ENCODE measurements at places on chromosomes 3 and 15. TPM values are rescaled to one million over a fixed set of nuclear protein-coding genes. Genes with fewer than 3 reads are reported as not detected.

GRCh38 chr3:194588236-194588635, 45.0 kb downstream of the TMEM44 start:
- DNase-seq = no peak

Gene BLM
- 11.8 TPM for total RNA-seq

DNA sequence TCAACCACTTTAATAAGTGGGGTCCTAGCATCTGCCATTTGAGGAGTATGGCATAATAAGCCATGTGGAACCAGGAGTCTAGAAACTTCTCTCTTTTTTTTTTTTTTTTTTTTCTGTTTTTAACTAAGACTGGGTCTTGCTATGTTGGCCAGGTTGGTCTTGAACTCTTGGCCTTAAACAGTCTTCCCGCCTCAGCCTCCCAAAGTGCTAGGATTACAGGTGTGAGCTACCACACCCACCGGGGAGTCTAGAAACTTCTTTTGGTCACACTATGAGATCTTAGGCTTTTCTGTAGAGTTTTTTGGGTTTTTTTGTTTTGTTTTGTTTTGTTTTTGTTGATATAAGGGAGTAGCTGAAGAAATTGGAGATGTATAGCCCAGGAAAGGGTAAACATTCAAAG, 52.9 kb downstream of the ZBTB38 start:
- no peak for DNase-seq

Gene CD96
- total RNA-seq = not detected

- no peak for DNase-seq
Measured at GRCh38 chr3:56688191-56688590, 5.1 kb upstream of the TASOR start.

DNA sequence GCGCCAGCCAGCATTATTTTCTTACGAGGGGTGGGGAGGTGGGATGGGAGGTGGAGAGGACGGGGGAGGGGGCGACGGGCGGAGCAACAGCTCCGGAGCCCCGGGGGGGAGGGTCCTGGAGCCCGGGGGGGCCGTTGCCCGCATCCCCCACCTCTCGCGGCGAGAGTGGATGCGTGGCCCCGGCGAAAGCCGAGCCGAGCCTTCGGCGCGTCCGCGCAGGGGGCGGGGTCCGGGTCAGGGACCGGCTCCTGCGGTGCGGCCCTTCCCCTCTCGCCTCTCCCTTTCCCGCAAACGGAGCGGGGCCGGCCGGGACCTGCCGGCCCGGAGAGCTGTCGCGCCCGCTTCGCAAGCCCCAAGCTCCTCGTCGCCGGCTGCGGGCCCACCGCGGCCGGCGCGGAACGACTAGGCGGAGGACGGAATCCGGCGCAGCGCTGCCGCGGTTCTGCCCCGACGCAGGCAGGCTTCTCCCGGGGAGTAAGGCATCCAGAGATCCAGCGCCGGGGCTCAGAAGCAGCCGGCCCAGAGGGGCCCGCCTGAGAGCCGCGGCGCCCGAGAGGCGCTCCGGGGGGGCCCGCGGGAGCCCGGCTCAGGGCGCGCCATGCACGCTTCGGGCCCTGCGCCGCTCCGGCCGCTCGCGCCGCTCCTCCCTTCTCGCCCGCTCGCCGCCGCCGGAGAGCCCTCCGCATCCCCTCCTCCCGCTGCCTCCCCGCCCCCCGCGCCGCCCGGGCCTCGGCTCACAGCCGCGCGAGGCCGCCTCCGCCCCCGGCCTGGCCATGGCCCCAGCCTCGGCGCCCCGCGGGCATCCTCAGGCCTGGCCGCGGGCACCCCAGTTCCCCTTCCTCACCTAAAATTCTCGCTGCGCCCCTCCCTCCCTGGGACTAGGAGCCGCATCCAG, 459 bp upstream of the ADCY5 start:
- no peak for DNase-seq

Gene MKRN3
- total RNA-seq = 0.23 TPM

GRCh38 chr15:79943820-79944219, 27.2 kb downstream of the BCL2A1 start:
- no peak for DNase-seq

Gene AADACL2
- total RNA-seq = not detected

Gene MEGF11
- 0.51 TPM for total RNA-seq

- DNase-seq = peak; percentile 43
Measured at GRCh38 chr3:151047636-151048035, 37.8 kb upstream of the MED12L start.

GRCh38 chr15:48622237-48622636, 23.3 kb downstream of the FBN1 start:
- DNase-seq = no peak

DNA sequence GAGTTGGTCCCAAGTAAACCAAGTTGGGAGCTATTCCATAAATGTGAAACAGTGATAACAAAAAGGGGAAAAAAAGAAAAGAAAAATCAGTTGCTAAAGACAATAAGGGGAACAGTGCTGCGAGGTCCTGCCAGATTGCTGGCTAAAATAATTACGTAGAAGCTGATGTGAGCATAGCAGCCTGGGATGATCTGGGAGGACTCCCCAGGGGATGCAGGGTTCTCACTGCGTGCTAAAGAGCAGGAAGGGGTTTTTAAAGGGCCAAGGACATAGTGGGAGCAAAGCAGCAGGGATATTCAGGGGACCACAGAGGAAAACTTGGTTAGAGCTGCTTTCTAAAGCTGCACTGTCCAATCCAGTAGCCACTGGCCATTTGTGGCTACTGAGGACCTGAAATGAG, 133.0 kb upstream of the UMPS start:
- DNase-seq = no peak

- DNase-seq = no peak
Measured at GRCh38 chr3:113287111-113287802, 75.9 kb downstream of the BOC start.

DNA sequence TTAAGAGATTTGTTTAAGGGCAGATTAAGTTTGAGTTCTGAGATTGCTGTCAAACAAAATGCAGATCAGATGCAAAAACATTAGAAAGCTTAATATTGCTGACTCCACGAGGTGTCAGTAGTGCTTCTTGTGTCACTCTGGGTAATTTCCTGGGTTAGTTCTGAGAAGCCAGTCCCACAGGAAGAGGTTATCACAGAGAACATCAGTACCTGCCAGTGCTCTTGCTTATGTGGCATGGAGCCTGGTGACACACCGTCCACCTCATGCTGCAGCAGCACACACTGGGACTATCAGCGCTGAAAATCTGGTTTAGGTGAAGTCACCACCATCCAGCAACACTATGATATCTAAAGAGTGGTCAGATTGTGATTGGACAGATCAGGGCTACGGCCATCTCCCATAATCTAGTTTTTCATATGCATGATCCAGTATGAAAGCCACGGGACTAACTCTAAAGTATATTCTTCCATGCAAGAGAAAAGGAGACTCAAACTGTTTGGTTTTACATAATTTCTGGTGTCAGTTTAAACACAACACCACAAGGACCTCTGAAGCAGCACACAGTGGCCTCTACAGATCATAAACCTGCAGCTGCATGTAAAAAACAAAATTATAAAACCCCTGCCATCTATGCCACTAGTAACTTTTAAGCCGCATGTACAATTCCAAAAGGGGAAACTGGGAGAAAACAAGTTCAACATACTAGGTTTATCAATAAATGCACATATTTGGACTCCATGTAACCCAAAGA, 36.1 kb upstream of the MYO5C start:
- DNase-seq = peak; percentile 81

Gene ROPN1
- not detected for total RNA-seq

GRCh38 chr3:53956586-53956985, 64.9 kb upstream of the SELENOK start:
- no peak for DNase-seq

Gene SPINT1
- 534 TPM for total RNA-seq
